ENCODE measurements at places on chromosomes 13 and 19. TPM values are rescaled to one million over a fixed set of nuclear protein-coding genes. Genes with fewer than 3 reads are reported as not detected.

- DNase-seq: no peak
Measured at GRCh38 chr13:91119643-91120042, 227.8 kb upstream of the MIR17HG start.

DNA sequence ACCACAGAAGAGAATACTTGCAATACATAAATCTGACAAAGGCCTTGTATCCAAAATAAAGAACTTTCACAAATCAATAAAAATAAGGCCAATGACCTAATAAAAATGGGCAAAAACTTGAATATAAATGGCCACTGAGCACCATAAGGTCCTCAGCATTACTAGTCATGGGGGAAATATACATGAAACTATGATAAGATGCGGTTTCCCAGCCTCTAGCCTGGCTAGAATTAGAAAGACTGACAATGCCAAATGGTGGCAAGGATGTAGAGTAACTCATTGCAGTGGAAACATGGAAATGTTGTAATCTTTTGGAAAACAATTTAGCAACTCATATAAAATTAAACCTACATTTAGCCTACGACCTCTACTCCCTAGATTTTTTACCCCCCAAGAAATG, 227.1 kb downstream of the GGACT start:
- DNase-seq: no peak

Gene CACNG6
- 1.5 TPM for total RNA-seq

DNA sequence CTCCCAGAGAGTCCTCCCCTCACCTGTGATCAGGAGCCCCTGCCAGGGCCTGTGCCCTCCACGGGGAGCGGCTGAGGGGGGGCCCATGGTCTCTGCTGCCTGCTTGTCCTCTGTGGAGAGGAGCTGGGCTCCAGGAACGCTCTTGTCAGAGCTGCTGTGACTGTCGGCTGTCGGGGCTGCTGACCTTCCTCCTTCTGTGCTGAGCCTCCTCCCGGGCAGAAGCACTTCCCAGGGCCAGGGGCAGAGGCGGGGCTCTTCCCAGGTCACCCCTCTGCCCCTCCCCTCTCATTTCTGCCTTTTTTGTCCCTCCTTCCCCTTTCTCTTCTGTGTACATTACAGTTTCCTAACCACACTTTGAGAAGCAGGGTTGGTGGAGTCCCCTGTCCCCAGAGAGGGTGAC, at the start of gene CEACAM4:
TSS of gene CEACAM4 (minus strand) at position 198 of the 400 bp plus-strand sequence. CDS start at position 87, 111 bp downstream.
- peak; percentile 79 for DNase-seq

Gene SHANK1
- 0.40 TPM for total RNA-seq

DNA sequence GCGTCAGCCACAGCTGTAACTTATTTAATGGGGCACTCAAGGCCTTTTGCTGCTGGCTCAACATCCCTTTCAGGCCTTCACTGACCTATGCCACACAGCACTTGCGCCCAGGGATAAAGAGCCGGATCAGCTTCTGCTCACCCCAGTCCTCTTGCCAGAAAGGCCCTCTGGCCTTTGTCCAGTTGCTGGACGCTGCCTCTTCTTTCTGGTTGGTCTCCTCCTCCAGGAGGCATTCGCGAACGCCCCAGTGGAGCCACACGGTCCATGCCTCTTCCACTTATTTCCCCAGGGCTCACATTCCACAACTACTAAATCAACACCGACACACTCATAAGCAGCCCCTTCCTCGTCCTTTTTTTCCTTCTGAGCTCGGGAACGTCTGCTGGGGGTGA, 3.7 kb upstream of the ZNF329 start:
- peak; percentile 45 for DNase-seq

Gene LRG1
- total RNA-seq: 19.9 TPM

DNA sequence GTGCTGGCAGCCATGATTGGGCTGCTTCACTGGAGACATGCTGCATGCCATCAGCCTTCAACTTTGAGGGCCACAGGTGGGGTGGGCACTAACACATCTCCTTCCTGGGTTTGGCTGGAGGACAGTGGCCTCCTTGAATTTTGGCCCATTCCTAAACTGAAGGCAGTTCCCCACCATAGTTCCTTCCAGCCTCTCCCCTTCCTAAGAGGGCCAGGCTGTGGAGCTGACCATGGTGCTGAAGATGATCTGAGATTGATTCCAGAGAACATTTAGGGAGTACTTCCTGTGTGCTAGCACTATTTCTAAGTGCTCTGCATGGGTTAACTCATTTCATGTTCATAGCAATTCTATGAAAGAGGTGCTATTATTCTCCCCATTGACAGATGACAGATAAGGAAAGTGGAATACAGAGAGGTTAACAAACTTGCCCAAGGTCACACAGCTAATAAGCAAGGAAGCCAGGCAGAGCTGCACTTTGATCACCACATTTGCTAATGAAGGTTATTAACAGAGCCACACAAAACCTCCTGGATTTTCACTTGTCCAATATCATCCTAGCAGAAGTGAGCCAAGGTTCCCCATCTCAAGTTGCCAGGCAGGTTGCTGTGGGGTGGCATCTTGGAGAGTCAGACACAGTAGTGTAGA, 175.3 kb downstream of the ZIC5 start:
- no peak for DNase-seq

- DNase-seq: no peak
Measured at GRCh38 chr19:40104754-40105153, 14.0 kb upstream of the ZNF780A start.

GRCh38 chr13:112893570-112894422, 75.2 kb upstream of the MCF2L start:
- peak; percentile 52 for DNase-seq

Gene ALOX5AP
- 81.6 TPM for total RNA-seq

Gene APOC1
- 754 TPM for total RNA-seq

GRCh38 chr13:24893863-24894262, 129.9 kb downstream of the RNF17 start:
- no peak for DNase-seq

- no peak for DNase-seq
Measured at GRCh38 chr13:55160867-55161266, 1979.9 kb upstream of the PRR20A start.

Gene IGSF23
- not detected for total RNA-seq

Gene MEIS3
- 5.5 TPM for total RNA-seq

DNA sequence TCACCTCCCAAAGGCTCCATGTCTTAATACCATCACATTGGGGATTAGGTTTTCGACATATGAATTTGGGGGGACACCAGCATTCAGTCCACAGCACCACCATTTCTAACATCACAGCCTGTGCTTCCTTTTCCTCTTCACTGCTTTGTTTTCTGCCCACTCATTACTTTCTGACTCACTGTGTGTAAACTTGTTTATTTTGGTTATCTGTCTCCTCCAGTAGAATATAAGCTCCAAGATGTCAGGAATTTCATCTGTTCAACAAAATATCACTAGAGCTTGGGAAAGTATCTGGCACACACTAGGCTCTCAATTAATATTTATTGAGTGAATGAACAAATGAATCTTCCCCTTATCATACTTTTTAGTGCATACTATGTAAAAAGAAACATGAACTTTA, 152.0 kb downstream of the NUFIP1 start:
- no peak for DNase-seq

DNA sequence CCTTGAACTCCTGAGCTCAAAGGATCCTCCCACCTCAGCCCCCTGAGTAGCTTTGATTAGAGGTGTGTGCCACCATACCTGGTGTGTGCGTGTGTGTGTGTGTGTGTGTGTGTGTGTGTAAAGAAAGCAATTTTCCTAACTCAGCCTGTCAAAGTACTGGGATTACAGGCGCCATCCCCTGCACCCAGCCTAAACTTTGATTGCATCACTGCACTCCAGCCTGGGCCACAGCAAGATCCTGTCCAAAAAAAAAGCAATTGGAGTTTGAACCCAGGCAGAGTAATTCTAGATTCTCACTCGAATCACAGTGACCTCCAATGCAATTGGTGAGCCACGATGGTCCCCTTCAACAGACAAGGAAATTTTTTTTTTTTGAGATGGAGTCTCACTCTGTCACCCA, 29.1 kb downstream of the NLRP12 start:
- no peak for DNase-seq

Gene ZNF540
- total RNA-seq: 4.8 TPM

DNA sequence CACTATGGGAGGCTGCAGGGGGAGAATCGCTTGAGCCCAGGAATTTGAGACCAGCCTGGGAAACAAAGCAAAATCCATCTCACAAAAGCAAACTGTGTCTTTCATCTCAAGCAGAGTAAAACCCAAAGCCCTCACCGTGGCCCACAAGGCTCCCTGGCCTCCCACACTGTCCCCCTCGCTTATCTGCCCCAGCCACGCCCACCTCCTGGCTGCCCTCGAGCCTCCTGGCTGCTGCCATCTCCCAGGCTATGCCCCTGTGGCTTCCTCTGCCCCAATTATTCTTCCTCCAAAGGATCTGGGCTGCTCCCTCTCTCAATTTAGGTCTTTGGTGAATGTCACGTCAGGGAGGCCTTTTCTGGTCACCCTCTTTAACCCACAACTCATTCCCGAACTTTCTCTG, 3.6 kb downstream of the RABAC1 start:
- DNase-seq: peak; percentile 32

Gene TRIM28
- 209 TPM for total RNA-seq

DNA sequence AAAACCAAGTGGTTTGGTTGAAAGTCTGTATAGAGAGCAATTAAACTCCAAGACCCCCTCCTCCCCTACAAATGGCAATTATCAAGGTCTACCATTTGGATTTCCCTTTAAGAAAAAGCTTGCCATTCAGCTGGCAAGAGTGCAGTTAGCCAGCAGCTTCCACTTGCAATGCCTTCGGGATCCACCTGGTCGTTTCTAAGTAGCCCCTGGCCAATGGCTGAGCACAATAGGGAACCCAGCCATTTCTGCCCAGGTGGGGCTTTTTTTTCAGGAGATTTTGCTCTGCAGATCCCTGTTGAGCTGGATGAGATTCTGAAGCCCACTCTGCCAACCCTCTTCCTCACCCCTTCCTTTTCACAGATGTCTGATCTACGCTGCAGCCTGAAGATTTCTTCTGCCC, 26.3 kb downstream of the TGDS start:
- DNase-seq: no peak

- DNase-seq: no peak
Measured at GRCh38 chr19:49389406-49389805, 1.4 kb downstream of the KASH5 start.

Gene ZNF626
- 9.8 TPM for total RNA-seq

Gene FPR1
- total RNA-seq: 91.3 TPM

- peak; percentile 9 for DNase-seq
Measured at GRCh38 chr13:112954488-112955270, 14.3 kb upstream of the MCF2L start.

- DNase-seq: no peak
Measured at GRCh38 chr19:43820098-43820883, 6.8 kb upstream of the ZNF283 start.

- no peak for DNase-seq
Measured at GRCh38 chr19:2460245-2460644, 3.5 kb upstream of the LMNB2 start.

- no peak for DNase-seq
Measured at GRCh38 chr19:7773841-7774240, 10.8 kb downstream of the CLEC4M start.

DNA sequence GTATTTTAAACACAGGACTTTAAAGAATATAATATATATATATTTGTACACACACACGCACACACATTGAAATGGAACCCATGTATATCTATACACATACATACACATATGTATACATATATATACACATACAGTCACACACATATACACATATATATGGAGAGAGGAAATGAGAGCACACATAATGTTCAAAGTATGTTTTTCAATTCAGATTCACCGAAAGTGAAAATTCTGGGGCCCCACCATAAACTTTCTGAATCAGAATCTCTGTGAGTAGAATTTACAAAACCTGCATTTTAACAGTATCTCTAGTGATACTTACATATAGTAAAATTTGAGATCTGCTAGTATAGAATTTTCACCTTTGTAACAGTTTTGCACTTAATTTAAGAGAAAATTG, 60.4 kb upstream of the OBI1 start:
- no peak for DNase-seq

DNA sequence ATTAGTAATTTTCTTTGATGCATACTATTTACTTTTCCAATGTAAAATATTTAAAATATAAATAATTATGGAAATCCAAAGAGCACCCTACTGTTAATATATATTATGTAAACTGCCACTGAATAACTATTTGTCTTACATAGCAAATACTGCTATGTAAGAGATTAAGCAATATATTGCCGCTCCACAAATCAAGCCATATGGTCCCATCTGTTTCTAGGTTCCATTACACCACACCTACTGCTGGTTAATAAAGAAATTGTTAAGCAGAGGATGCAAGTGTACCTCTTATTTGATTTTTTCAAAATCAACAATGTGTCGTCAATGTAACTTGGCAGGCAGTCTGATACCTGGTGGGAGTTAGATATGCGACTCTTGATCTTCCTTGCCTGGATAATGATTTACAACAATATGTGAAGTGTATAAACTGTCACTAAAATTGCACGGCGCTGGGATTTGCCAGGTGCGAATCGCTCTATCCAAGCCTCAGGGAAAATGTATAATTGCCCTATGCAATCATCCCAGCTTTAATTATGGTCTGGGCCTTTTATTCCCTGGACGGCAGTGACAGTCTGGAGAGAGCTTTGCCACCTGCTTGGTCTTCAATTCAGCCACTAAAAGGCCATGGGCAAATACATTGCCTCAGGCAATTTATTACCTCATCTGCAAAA, 16.0 kb downstream of the SMAD9 start:
- DNase-seq: no peak

Gene NDUFA13
- 255 TPM for total RNA-seq

Gene GIPC3
- total RNA-seq: 0.91 TPM

DNA sequence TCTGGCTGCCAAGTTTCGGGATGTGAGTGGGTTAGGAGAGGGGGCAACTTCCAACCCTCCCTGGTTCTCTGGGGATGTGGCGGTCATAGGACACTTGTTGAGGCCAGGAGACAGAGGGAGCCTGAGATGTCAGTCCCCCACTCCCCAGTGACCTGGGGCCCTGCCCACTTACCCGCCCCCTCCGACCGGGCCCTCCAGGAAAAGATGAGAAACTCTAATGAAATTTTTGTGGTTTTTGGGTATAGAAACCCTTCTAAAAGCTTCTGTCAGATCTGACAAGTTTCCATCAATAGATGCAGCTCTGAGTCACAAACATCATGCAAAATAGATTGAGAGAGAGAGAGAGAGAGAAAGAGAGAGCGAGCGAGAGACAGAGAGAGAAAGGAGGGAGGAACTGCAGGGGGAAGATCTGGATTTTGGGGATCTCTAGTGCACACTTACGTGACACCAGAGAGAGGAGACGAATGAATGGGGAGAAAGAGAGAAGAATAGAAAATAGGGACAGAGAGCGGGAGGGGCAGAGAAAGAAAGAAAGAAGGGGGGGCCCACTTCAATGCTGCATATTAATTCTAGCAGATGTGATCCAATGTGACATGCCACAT, 94.0 kb downstream of the PTPRS start:
- DNase-seq: no peak

- DNase-seq: no peak
Measured at GRCh38 chr19:56946159-56946558, 105.6 kb upstream of the PEG3 start.

DNA sequence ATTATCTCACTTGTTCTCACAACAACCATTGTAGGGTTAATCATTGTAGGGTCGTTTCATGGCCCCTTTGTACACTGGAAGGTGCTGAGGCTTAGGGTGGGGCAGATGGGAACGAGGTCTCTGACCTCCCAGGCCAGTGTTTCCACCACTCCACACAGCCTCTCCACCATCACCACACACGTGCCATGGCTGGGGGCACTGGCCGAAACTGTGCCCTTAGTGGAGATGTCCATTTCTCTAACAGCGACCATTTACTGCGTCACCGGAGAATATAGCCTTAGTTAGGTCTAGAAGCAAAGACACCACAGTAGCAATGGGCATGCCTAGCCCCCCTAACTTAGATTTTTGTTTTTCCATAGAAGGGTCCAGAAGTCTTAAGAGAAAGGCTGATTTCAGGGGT, 36.5 kb downstream of the COL4A1 start:
- no peak for DNase-seq

Gene CRX
- not detected for total RNA-seq

Gene MISP
- 51.5 TPM for total RNA-seq

Gene NLRP9
- total RNA-seq: not detected

- no peak for DNase-seq
Measured at GRCh38 chr19:14148751-14149410, 12.5 kb upstream of the ASF1B start.

Measured in upper lobe of left lung (tissue), 6 donors.